Stimulated activated CD4-positive, alpha-beta T cell treated with anti-CD3 and anti-CD28 coated beads, Interleukin-4, amount 100 ng/mL, for 24 hours (primary cell): ENCODE measurements at places on chromosomes 12 and 14.

DNA sequence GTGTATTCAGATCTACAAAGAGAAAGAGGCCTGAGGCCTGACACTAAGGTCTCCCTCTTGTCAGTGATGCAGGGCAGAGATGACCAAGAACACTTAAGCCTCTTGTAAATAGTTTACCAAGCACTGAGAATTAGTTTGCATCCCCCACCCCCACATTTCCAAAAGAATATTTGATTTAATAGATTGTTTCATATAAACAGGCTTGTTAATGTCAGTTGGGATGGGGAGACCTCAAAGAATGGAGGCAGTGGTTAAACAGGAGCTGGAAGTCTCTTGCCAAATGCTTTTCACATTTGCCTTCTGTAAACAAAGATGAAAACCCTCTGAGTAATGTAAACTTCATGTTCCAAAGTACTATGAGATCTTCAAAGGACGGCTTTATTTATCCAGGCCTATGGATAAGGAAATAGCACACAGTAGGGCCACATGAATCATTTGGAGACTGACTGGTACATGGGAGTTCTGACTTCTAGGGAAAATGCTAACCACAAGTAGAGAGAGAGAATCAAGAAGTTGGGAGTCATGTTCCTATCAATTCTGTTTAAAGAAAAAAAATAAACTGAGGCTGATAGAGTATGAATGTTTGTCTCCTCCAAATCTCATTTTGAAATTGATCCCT lies 234.7 kb downstream of the ANO2 start:
- no peak for DNase-seq

DNA sequence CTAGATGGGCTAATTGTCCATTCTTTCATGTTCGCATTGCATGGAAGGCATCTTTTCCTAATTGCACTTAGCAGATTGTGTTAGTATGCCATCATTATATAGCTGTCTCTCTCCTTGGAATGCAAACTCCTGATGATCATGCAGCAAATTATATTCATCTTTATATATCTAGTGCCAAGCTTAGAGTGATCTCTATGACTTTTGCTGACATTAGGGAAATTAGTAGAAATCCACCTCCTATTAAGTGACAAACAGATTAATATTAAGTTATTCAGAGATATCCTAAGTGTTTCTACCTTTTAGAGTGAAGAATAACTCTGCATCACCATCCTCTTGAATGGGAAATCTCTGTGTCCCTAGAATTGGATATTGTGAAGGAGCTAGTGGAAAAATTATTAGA lies 185.6 kb downstream of the FOXG1 start:
- DNase-seq = no peak

- DNase-seq = no peak
Measured at GRCh38 chr12:6288235-6288634, 22.2 kb upstream of the PLEKHG6 start.

GRCh38 chr14:24219080-24219479 lies 3.2 kb upstream of the MDP1 start:
- DNase-seq = no peak

- no peak for DNase-seq
Measured at GRCh38 chr12:124694846-124695497, 127.6 kb upstream of the NCOR2 start.

- no peak for DNase-seq
Measured at GRCh38 chr12:54593135-54593534, 4.7 kb upstream of the PPP1R1A start.

- DNase-seq = no peak
Measured at GRCh38 chr12:68364328-68364727, 32.2 kb upstream of the MDM1 start.

DNA sequence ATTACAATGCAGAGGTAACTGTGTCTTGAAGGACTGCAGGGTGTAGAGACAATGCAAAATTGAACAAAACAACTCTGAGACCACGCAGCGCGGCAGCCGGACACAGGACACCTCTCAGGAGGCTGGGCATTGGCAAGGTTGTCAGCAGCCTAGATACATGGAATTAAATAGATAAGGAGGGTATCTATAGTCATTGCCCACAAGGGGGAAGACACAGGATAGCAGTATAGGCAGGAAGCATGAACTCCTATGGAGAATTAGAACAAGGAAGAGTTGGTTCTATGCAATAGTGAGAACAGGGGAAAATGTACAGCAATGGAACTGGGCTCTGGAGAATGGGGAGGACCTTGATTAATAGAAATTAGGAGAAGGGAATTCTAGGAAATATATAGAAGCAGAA lies 164.1 kb downstream of the C12orf42 start:
- DNase-seq = no peak

DNA sequence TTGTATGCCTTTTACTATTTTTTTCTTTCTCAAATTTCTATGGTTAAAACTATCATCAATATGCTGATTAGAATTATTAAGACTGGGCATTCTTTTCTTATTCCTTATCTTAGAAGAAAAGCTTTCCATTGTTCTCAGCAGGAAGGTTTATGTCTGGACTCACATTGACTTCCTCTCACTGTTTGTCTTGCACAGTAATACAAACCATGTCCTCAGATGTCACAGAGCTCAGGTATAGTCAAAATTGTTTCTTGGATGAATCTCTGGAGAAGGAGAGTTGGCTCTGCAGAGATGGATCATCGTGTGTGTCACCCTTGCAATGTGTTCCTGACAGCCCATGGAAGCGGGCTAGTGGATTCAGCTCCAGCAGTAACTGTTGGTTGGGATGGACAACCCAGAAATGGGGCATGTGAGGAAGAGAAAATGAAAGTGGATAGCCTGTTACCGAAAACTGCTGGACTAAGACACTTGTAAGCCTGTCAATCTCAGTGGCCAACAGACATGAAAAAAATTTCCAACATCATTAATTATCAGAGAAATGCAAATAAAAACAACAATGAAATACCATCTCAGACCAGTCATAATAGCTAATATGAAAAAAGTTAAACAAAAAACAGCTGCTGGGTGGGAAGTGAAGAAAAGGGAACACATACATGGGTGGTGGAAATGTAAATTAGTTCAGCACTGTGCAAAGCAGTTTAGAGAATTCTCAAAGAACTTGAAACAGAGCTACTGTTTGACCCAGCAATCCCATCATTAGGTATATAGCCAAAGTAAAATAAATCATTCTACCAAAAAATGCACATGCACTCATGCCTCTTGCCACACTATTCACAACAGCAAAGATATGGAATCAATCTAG lies 967.8 kb downstream of the TMEM121 start:
- no peak for DNase-seq

GRCh38 chr12:18939051-18939450 lies 190.5 kb upstream of the PLEKHA5 start:
- no peak for DNase-seq

GRCh38 chr12:122422730-122423257 lies 325 bp upstream of the CLIP1 start:
- DNase-seq = peak; percentile 53

- DNase-seq = no peak
Measured at GRCh38 chr12:132352896-132353800, 23.8 kb upstream of the GALNT9 start.

- no peak for DNase-seq
Measured at GRCh38 chr12:113005762-113006161, 27.4 kb downstream of the OAS2 start.

DNA sequence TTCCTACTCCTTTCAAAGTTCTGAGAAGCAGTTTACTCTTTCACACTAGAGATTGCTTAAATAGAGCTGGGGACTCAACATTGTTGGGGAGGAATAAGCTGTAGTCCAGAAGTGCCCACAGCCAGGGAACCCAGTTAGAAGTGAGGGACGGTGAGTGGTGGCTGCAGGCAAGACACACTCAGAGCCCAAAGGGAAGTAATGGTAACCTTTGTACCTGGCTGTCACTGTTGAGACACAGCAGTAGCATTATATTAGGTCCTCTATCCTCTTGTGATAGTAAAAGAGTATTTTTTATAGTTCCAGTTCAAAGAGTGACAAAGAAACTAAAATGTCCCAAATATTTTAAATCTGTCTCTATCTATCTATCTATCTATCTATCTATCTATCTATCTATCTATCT lies 263.3 kb downstream of the TTC6 start:
- DNase-seq = no peak

GRCh38 chr12:95204141-95204866 lies 13.0 kb downstream of the FGD6 start:
- DNase-seq = no peak

DNA sequence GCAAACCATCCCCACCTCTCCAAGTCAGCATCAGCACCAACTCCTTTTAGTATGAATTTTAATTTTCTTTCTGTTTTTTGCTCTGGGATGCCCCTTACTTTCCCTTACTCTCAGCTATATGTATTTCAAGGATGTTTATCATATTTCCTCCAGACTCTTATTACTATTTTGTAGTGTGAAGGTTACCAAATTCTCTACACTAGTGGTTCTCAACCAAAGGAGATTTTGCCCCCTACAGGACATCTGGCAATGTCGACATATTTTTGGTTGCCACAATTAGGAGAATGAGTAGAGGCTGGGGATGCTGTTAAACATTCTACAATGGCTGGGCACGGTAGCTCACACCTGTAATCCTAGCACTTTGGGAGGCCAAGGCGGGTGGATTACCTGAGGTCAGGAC lies 29.1 kb upstream of the SOS2 start:
- DNase-seq = peak; percentile 13

- DNase-seq = no peak
Measured at GRCh38 chr12:12818701-12819100, 5.6 kb downstream of the DDX47 start.

DNA sequence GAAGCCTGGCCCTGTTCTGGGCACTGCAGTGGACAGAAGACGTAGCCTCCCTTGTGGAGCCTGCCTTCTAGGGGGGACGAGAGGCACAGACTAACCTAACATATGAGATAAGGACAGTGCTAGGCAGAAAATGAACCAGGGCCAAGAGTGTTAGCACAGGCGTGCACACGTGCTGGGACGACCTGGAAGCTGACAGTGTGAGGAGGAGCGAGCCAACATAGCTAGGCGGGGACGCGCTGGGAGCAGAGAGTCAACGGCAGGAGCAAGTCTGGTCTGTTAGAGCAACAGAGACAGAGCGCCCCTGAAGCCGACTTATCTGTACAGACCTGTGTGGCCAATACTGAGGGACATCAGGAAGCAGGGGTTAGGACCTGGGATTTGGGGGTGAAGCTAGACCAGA lies 8.0 kb downstream of the PXMP2 start:
- DNase-seq = no peak

DNA sequence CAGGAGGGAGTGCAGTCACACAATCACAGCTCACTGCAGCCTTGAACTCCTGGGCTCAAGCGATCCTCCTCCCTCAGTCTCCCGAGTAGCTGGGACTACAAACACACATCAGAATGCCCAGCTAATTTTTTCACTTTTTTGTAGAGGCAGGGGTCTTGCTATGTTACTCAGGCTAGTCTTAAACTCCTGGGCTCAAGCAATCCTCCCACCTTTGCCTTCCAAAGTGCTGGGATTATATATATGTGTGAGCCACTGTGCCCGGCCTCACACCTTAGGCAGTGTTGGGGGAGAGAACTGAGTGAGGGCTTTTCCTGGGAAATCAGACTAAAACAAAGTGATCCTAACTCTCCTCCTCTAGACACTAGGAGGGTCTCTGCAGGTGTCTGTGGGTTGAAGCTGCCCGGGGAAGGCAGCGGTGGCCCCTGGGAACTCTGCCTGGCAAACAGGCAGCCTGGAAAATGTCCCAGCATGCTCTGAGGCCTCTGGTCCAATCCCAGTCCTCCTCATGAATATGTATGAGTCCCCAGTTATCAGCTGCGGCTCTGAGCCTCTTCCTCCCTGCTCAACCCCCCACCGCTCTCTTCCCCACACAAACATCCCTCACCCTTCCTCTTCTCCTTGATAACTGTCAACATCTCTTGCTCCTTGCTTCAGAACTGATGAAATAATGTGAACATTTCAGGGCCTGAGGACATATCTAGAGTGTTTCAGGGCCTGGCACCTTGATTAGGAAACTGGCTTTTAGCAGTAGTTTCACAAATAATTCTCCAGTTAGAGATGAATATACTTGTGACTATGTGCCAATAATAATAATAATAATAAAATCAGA lies 7.9 kb upstream of the NAA25 start:
- DNase-seq = no peak

- no peak for DNase-seq
Measured at GRCh38 chr12:91766454-91766853, 379.2 kb downstream of the BTG1 start.

GRCh38 chr12:62647586-62647985 lies 181.0 kb downstream of the MON2 start:
- DNase-seq = no peak

GRCh38 chr14:104321802-104322130 lies 183.4 kb downstream of the KIF26A start:
- no peak for DNase-seq

GRCh38 chr12:43098071-43098470 lies 453.9 kb downstream of the ADAMTS20 start:
- no peak for DNase-seq

- peak; percentile 86 for DNase-seq
Measured at GRCh38 chr12:108616941-108617858, 16.5 kb downstream of the SELPLG start.

- no peak for DNase-seq
Measured at GRCh38 chr14:96085369-96085768, 46.2 kb downstream of the C14orf132 start.

DNA sequence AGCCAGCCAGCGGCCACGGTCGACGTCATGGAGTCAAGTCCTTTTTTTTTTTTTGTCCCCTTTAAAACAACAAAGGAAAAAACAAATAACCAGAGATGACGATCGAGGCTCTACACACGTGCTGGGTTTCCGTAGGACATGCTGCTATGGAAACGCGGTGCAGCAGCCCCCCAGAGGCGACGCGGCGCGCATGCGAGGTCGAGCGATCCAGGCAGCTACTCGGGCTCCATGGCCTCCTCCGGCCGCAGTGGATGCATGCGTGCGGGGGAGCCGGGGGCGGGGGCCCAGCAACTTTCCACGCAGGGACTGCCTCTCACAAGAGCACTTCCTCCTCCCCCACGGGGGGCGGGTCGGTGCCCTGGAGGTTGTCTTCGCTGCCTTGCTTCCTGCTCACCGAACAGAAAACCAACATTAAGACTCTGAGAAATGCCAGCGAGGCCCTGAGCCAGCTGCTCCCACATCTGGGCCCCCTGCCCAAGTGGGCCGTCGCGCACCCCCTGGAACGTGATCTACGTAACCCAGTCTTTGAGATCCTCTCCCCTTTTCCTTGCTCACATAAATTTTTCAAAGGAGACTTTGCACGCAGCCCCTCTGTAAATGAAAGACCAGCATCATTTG lies 30.7 kb downstream of the P2RX4 start:
- peak; percentile 79 for DNase-seq

DNA sequence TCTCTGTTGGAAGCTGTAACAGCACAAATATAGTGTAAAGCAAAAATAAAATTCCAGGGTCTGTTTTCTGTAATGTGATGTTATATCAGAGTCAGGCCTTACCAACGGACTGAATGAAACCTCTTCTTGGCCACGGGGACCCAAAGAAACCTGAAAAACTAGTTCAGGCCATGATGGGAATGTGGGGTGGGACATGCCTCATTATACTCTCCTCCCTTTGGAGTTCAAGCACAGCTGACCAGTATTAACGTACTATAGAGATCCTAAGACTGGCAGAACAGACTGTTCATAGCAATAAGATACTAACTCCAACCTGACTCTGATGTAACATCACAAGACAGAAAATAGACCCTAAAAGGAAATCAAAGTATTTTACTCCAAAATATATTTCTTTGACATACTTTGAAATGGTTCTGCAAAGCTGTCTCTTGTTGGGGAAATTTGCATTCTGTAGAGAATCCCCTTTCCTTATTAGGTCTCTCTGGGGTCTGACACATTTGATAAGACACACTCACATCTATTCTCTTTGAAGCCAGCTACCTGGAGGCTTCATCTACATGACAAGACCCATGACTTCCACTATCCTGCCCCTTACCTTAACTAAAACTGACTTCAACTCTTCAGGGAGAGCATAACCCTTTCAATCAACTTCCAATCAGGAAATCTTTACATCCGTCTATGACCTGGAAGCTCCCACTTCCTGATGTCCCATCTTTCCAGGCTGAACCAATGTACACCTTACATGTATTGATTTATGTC lies 444.6 kb downstream of the SOX5 start:
- DNase-seq = no peak
